ENCODE measurements at places on chromosomes 2 and 18.

- no peak for DNase-seq
These were observed 14.3 kb upstream of the CD28 start for GRCh38 chr2:203692031-203692710.

DNA sequence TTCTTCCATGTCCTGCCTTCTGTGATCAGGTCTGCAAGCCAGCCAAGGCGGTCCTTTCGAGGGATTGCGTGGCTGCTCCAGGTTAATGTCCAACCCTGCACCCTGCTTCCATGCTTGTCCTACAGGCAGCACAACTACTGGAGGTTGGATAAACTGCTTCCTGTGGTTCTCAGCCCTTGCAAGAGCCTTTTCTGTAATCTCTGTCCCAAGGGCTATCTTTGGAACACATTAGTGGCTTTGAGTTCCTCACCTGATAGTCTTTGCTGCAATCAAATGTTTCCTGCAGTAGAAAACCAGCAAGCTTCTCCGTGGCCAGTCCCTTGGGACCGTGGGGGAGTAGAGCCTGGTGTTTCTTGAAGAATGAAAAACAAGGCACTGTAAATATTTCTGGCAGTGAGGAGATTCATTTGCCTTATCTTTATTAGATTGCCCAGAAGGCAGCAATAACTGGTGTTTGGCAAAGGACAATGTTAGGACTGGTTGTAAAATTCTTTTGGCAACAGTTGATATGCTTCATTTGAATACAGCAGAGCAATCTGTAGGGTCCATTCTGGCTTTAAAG lies 214.4 kb downstream of the FHOD3 start:
- no peak for DNase-seq

DNA sequence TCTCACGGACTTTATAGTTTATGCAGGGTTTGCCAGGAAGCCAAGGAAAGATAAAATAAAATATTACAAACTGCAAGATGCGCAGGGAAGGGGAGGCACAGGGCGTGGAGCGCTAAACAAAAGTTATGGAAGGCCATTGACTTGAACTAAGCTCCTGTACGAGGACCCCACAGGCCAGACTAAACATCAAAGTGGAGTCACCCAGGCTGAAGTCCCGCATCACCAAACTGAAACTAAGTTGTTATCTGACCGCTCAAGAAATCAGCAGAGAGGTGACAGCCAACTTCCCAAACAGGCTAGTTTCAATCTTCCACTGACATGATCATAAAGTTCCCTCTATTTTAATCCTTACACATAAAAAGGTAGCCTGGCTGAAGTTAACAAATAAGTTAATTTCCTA lies 90.5 kb upstream of the YWHAQ start:
- DNase-seq: no peak

- DNase-seq: no peak
These were observed 16.7 kb upstream of the BZW1 start for GRCh38 chr2:200795028-200795440.

DNA sequence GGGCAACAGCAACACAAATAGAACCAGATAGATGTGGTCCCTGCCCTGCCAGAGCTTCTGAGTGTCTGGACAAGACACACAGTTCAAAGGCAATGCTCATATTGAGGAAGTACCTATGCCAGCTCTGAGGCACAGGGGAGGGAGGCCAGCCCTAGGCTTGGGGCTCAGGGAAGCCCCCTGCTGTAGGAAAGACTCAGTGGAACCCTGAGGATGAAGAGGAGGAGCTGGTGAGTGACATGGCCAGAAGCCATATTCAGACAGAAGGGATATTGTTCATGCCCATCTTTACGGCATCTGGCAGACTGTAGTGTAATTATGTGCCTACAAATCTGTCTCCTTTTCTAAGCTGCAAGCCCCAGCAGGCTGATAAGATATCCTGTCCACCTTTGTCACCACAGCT lies 8.8 kb downstream of the SIGLEC15 start:
- DNase-seq: peak; percentile 32

DNA sequence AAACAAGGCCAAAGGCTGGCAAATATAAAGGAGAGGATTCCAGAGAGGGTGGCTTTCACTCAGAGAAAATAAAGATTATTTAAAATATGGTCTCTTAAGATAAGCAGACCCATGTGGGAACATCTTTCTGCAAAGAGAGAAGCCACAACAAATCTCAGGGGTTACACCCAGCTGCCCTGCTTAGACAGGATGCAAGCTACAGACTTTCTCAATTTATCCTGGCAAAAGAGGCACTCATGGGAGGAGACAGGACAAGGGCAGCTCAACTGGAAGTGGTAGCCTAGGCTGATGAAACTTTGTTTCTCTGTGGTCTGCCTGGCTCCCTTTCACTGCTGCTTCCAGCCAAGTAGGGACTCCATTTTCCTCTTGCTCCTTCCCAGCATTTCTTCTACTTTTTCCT lies 25.9 kb upstream of the SULT1C4 start:
- DNase-seq: no peak

DNA sequence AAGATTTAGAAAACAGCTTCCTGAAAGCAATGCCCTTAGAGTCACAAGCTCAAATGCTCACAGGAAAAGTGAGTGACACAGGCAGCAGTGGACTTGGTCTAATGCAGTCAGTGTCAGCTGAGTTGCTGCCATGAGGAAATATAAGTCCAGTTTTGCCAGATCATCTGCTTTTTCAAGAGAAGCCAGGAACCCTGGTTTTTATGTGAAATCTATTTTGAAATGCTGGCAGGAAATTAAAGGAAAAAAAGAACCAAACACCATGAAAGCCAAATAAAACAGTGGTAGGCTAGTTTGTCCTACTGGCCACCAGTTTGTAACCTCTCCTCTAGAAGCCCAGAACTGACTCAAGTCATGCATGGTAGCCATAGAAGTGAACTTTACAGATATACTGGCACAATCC lies 109.2 kb downstream of the THADA start:
- DNase-seq: no peak

DNA sequence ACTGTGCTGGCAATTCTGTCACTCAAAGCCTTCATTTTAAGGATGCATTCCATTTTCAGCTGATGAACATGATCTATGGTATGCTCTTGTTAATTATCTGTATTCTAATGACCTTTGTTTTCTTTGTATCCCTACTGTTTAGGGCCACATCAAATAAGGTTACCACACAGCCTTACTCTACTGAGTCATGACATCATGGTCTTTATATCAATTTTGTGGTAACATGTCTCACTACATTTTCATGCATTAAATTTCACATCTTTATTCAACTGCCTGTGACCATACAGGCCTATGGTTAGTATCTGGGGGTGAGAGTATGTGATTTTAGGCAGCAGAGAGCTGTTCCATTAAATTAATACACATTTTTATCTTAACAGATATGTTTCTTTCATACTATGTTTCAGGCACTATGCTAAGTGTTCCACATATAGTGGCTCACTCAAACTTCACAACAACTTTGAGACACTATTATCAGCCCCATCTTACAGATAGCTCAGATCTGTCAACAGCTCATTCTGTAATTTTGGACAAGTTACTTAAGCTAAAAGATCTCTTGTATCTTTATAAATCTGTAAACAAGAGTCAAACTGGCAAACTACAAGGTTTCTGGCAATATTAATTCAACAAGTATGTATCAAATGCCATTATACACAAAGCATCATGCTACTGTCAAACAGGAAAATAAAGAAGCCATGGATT lies 18.0 kb downstream of the LRPPRC start:
- no peak for DNase-seq

DNA sequence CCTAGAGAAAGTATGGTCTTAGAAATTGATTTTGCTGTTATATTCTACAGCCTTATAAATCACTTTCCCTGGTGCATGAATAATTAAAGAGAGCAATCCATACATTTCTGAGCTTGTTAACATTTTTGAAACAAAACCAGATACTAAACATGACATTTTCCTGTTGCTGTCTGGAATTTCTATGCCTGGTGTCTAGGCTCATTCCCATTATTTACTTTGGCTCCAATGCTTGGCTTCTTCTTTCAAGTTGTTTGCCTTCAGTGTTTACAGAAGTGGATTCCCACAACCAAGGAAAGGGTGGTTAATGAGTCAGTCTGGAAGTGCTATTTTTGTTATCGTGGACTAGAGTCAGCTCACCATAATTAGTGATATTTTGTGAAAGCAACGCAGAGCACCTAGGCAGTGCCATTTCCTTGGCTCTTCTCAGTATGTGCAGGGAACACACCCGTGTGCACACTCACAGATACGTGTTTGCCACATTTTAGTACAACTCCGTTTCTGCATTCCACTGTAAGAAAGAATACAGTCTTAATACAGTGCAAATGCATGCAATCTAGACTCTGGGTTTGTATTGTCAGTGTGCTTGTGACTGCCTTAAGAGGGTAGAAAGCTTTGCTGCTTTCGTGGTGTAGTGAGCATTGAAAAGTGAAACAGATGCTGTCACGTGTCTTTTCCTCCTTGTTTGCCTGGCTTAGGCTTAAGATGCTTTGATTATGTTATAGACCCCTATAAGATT lies 185.0 kb upstream of the RASGRP3 start:
- DNase-seq: peak; percentile 71

DNA sequence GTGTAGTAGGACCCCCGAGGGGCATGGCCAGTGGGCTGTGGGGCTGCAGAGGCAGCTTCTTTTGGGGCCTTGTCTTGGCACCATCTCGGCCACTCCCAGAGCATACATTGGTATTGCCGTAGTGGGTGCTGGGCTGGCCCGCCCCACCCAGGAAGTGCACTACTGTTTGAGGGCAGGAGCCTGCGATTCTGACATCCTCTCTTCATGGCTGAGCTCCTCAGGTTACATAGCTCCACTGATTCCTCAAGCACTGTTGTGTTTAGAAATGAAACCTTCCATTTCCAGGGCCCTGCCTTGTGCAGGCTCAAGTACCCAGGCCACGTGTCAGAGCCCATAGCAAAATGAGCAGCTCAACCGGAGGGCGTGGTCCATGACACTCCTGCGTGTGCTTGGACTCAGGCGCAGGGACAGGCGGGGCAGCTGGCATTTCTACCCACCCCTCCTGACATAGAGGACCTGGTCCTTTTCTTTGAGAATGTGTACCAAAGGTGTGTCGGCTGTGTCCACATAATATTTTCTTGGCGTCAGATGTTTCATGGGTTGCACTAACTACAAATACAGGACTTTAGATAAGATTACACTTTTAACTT lies 67.9 kb downstream of the DGKD start:
- DNase-seq: no peak

DNA sequence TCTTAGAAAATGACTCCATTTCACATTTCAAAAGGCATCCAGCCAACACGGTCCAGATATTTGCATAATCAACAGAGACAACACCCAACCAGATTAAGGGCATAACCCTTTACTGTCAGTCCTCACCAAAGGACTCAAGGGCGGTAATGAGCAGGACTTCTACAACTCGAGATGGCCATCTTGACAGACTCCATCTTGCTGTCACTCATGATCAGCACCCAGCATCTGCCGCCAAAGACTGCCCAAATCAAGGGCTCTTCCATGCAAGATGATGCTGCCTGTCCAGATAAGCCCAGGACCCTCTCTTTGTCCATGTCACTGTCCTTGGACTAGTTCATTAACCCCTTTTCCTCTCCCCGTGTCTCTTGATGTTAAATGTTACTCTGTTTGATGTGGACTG lies 77.9 kb downstream of the UXS1 start:
- no peak for DNase-seq

- DNase-seq: no peak
These were observed 39.3 kb upstream of the EPB41L3 start for GRCh38 chr18:5582849-5583681.
